ENCODE measurements at places on chromosomes 3 and 15.

DNA sequence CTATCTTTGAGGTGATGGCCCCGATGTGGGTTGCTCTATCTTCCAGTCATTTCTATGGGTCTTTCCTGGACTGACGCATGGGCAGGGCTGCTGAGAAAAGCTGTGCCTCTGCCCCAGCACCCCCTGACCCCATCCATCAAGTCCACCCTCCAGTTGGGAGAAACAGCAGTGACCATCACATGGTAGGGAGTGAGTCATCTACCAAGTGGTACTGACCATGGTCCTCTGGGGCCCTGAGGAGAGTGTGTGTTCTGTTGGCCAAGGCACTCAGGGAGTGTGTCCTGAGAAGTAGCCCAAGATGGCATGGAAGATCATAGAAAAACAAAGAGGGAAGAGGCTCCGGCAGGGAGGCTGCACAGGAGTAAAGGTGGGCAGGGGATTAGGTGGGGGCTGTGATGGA, 1.6 kb upstream of the DNAH1 start:
- no peak for DNase-seq

DNA sequence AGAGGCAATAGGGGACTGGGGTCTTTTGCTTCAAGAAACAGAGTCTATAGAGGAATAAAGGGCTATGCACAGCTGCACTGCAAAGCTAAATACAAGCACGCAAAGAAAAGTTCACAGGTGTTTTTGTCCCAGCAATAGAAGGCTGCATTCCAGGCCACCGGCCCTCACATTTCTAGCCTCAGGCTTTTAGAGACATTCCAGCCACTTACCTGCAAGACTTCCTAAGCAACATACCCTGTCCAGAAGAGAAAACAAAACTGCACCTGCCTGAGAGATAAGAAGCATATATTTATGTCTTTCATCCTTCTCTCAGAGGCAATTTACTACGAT, 220.5 kb downstream of the OPA1 start:
- no peak for DNase-seq

DNA sequence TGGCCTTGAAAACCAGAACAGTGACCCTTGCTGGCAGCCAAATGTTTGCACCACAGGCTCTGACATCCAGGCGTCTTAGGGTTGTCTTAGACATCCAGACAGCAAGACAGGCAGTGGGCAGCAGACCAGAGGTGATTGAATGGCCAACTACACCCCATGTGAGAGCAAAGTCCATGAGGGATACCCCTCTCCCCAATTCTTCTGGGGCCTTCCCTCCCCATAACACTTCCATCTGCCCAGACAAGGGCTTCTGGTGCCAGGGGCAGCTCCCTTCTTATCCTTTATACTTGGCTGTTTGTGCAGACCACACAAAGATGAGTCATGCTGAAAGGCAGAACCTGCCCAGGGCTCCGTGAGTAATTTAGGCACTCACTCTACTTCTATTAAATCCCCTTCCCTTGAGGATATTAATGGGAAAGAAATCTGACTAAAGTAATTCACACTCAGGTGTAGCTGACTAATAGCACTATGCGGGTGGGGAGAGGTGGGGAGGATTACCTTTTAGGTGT, 257.9 kb downstream of the UACA start:
- DNase-seq = peak; percentile 25

DNA sequence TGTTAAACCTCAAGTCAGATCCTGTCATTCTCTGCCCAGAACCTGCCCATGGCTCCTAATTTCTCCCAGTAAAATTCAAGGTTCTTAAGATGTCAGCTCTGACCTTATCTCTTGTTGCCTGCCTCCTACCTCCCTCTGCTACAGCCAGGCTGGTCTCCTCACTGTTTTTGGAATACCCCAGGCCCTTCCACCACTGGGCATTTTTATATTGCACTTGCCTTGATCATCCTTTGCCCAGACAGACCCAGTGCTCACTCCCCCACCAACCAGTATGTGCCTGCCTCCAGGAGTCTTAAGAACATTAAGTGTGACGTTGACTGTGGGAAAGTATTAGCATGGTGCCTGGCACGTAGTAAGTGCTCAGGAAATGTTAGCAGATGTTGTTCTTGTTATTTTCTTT, 3.1 kb downstream of the MITF start:
- DNase-seq = no peak

DNA sequence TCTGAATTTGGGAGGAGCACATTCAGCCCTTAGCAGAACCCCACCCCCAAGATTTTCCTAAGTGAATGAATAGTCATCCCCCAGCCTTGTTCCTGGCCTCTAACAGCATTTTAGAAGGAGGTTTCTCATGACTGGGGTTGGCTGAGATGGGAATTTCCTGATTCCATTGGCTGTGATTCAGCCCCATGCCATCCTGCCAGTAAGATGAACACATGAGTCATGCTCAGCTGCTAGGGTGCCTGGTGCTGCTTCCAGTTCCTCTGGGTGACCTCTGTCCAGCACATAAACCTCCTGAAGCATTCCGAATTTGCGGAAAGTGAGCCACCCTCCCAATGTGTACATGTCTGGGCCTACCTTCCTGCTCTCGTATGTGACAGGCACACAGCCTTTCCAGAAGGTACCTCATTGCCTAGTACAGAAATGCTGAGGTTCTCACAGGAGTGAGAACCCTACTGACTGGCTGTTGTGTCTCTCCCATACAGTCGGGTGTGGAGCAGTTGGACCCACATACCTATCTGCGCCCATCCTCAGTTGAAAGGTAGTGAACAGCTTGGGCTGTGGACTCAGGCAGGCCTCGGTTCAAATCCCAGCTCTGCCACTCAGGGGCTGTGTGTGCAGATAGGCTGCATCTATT, 91.7 kb downstream of the APBA2 start:
- DNase-seq = peak; percentile 95

GRCh38 chr3:37856381-37856780, 5.3 kb upstream of the CTDSPL start:
- DNase-seq = no peak

Data from RKO (cell line).